ENCODE measurements at places on chromosomes 11 and 22.

- DNase-seq: no peak
These were observed 403.6 kb downstream of the MN1 start for GRCh38 chr22:27397954-27398342.

DNA sequence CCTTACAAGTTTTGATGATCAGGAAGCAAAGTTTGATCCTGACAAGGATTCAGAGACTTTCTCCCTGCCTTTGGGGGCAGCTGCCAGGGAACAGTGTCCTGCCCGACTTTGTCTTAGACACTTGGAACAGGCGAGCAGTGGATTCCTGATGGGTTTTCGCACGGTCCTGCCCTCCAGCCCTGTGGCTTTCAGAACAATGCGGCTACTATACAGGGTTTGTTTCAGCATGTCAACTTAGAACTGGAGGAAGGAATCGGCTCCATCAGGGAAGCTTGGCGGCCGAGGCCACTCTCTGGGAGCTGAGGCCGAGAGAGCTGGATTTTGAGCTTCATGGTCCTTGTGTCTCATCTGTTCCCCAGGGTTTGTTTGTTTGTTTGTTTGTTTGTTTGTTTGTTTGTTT lies 11.5 kb downstream of the ANO1 start:
- no peak for DNase-seq

GRCh38 chr22:45553351-45554039 lies 50.8 kb downstream of the FBLN1 start:
- peak; percentile 48 for DNase-seq

- no peak for DNase-seq
These were observed 31.4 kb downstream of the LRFN4 start for GRCh38 chr11:66888282-66888681.

DNA sequence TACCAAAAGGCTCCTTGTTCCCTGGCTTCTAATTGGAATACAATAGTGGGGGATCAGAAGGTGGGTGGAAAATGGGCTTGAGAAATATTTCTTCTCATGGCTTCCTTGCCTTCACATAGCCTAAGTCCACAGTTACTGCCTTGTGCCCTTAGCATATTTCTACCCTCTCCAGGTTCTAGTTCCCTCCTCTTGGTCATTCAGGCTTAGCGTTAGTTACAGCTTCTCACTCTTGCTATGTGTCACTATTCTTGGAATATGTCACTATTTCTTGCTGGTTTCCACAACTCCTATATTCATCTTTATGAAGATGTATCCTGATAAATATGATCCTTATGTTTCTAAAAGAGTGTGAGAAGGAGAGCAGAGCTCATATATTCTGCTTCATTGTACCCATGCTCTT lies 2.5 kb downstream of the OR2D2 start:
- DNase-seq: no peak

DNA sequence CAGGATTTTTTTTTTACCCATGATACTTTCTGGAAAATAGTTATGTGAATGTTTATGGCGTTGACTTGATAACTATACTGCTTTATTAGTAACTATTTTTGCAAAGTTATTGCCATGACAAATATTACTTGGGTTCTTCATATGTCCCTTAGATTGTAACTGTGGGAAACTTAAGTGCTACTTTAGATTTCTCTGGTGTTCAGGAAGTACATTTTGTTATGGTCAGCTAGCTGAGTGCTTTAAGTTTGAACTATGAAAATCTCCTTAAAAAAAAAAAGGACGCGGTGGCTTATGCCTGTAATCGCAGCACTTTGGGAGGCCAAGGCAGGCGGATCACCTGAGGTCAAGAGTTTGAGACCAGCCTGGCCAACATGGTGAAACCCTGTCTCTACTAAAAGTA lies 42.8 kb downstream of the CSTPP1 start:
- DNase-seq: no peak

DNA sequence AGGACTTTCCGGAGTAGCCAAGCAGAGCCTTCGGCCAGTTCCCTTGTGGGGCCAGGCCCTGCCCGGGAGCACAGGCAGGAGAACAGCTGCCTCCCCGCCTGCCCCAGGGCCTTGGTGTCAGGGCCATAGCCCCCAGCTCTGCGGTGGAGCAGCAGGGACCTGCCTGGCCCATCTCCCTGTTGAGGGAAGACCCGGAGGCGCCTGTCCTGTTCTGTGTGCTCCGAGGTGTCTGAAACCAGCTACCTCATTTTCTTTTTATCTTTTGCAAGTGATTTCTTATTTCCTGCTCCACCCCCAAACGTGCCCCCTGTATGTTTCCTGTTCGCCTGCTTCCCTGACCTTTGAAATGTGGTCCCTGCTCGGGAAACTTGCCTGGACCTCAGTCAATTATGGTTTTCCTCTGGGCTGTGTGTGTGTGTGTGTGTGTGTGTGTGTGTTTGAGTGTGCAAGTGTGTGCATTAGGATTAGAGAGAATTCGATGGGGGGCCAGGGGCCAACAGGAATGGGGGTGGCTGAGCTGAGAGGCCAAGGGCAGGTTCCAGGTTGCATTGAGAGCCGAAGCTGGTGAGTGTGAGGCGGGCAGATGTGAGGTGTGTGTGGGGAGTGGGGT lies 19.1 kb downstream of the LRP5 start:
- DNase-seq: no peak

GRCh38 chr22:44286646-44287045 lies 26.1 kb downstream of the SHISAL1 start:
- no peak for DNase-seq

DNA sequence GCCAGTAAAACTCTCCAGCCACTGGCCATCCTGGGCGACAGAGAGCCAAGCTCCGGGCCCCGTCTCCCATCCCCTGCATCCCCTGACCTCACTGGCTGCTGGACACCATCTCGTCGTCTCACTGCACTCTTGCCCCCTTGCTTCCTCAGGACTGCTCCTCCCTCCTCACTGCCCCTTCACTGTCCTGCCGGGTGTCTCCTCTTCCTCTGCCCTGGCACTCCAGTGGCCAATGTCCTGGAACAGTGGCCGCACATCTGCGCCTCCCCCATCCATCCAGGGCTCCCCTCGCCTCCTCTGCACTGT lies 800.4 kb downstream of the BRD1 start:
- no peak for DNase-seq

DNA sequence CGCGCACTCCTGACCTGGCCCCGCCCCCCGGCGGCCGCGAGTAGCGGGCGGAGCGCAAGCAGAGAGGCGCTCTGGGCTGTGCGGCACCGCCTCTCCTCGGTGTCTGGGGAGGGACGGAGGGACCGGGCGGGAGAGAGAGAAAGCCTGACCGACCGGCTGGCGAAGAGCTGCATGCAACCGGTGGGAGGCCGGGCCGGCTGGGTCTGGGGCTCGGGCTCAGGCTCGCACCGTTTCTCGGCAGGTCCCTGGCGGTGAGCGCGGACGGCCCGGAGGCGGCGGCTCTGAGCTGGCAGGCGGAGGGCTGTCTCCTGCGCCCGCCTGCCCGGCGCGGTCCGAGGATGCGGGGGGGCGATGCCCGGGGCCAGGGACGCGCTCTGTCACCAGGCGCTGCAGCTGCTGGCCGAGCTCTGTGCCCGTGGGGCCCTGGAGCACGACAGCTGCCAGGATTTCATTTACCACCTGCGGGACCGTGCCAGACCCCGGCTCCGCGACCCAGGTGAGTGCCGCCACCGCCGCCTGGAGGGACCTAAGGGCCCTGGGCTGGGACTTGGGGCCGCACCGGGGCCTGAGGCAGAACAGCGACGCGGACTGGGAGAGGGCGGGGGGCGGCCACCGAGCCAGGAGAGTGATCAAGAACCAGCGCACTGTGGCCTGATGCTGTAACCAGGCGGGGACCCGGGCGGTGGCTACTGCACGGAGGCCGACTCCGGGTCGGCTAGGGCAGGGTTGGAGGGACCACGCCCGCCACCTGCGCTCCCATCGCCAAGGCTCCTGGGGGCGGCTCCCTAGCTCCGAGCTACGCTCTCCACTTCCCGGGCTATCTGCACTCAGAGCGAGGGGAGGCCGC lies at the start of gene SYT9:
SYT9 (plus strand) TSS at position 69 of the 847 bp plus-strand sequence; CDS start at position 352, 283 bp downstream.
- DNase-seq: peak; percentile 17

- DNase-seq: no peak
These were observed 30.1 kb upstream of the TNRC6B start for GRCh38 chr22:40147388-40148176.

- no peak for DNase-seq
These were observed 6.9 kb downstream of the KMT5B start for GRCh38 chr11:68206211-68206610.

GRCh38 chr11:77590194-77590782 lies 535 bp downstream of the AQP11 start:
- DNase-seq: peak; percentile 6

DNA sequence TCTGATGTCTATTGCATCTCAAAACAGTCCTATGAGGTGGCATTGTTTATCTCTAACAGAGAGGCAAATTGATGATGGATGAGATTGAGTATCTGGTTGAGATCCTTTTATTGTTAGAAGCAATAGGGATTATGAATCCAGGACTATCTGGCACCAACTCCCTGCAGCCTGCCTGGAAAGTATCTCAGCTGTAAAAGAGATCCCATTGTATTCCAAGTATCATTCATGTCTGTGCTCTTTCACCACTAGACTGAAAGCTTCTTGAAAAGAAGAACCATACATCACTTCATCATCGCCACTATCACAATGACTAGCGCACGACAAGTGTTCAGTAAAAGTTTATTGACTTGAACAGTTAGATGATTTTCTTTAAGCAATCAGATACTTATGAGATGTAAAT lies 41.9 kb upstream of the PCF11 start:
- DNase-seq: no peak

GRCh38 chr11:130118636-130119387 lies 40.8 kb upstream of the ST14 start:
- no peak for DNase-seq

- DNase-seq: peak; percentile 79
These were observed 1.9 kb downstream of the SLC43A3 start for GRCh38 chr11:57424792-57425564.

GRCh38 chr11:123238297-123238696 lies 43.2 kb upstream of the CLMP start:
- no peak for DNase-seq

DNA sequence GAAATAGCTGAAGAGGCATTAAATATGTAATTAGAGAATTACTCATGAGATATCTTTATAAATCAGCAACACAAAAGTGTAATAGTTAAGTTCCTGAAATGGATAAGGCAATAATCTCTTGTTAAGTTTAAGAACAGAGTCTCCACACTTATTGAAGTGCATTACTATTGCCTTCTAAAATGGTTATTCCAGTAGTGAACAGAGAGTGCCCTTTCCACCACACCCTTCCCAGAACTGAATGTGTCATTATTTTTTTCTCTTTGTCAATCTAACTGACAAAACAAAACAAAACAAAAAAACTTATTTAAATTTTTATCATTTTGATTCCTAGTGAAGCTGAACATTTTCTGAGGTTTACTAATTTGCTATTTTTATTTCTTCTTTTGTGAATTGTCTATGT lies 9.2 kb upstream of the PRRG4 start:
- no peak for DNase-seq

- DNase-seq: no peak
These were observed 1.7 kb downstream of the TOM1 start for GRCh38 chr22:35301372-35301874.

DNA sequence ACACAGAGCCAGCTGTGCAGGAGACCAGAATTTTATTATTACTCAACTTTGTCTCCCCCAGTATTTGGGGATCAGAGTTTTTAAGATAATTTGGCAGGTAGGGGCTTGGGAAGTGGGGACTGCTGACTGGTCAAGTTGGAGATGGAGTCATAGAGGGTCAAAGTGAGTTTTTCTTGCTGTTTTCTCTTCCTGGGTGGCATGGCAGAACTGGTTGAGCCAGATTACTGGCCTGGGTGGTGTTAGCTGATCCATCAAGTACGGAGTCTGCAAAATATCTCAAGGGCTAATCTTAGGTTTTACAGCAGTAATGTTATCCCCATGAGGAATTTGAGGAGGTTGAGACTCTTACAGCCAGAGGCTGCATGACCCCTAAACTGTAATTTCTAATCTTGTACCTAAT lies 153.5 kb downstream of the OR4C45 start:
- no peak for DNase-seq

DNA sequence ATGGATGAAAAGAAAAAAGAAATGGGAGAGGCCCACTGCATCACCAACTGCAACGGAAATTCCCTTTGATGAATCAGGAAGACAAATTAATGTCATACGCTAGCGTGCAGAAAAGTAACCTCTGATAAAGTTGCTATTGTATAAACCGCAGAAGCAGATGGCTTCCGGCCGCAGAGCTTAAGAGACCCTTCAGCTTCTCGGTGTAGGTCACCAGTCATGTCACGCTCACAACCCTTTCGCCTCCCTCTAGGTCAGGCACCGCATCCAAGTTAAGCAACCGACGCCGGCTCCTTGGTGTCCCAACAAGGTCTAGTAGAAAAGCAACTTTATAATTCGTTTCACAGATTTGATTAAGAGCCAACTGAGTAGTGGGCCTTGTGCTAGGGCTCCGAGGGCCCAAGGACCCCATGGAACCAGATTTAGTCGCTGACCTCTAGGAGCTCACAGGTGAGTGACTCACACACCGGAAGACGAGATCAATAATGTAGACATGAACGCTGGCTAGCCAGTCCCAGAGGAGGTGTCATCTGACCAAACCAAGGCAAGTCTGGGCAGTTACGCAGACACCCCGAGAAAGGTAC lies 1.2 kb upstream of the ZFP91 start:
- peak; percentile 65 for DNase-seq

DNA sequence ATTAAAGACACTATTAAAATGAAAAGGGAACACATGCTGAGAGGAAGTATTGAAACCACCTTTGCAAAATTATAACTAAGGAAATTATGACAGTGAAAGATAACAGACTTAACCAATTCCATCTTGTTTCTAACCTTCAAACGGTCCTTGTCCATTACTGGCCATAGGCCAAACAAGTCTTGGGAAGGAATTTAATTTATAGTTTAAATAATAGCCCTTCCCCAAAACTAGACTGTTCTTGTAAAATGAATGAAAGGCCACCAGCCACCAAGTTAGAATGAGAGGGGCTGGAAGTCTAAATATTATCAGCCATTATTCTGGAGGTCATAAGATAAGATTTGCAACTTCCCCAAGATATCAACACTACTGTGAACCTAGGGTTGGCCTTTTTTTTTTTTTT lies 1.8 kb upstream of the TALDO1 start:
- DNase-seq: no peak

GRCh38 chr22:46833228-46833627 lies 70.8 kb downstream of the TBC1D22A start:
- no peak for DNase-seq
